ENCODE measurements at places on chromosomes 7 and 10.

GRCh38 chr10:94850766-94851165 lies 87.7 kb upstream of the CYP2C9 start:
- no peak for DNase-seq

GRCh38 chr10:58475322-58476277 lies 37.1 kb upstream of the BICC1 start:
- DNase-seq, result no peak

GRCh38 chr7:47830015-47830414 lies 118.3 kb downstream of the PKD1L1 start:
- no peak for DNase-seq

DNA sequence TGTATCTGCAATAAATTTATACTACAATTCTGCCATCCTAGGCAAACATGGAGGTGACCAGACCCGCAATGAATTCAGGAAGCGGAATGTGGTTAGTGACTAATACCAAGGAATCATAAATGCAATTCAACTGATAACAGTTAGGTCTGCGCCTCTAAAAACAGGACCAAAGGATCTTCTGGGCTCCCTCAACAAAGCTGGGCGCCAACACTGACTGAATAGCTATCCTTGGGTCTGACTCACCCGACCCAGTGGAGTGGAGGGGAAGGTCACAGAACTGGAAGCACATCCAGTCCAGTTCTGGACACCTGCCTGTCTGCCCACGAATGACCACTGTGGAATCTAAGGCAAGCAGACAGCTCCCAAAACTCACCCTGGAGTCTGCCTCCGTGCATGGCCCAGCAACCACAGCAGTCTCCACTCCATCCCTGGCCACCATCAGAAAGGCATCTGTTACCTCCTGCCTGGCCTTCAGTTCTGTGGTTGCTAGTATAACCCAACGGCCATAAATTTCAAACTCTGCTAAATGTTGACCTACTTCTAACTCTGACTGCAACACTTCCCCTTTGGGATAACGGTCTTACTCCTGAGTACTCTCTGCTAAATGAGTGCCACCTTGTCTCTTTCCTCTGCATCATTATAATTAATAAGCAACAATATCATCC lies 43.0 kb upstream of the DLX6 start:
- no peak for DNase-seq

GRCh38 chr7:156473476-156474240 lies 166.9 kb upstream of the RNF32 start:
- DNase-seq, result no peak

DNA sequence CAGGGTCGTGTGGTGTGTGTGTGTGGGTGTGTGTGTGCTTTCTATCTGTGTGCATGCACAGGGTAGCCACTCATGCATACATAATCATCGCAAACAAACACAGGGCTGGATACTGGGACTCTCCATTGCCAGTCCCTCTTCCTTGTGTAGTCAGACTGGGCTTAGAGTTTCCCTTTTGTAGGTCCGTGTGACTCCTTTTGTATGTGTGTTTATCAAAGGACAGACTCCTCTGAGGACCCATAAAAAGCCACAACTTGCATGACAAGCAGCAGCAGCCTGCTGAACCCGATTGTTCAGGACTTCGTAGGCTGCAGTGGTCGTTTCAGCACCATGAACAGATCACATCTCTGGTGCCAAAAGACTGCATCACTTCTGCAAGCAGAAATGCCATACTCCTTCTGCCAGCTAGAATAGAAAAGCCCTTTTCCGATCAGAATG lies 895 bp downstream of the VSTM2A start:
- no peak for DNase-seq

- no peak for DNase-seq
Measured at GRCh38 chr7:38476764-38477163, 154.4 kb downstream of the AMPH start.

GRCh38 chr10:76454506-76455140 lies 1023.2 kb downstream of the LRMDA start:
- no peak for DNase-seq

DNA sequence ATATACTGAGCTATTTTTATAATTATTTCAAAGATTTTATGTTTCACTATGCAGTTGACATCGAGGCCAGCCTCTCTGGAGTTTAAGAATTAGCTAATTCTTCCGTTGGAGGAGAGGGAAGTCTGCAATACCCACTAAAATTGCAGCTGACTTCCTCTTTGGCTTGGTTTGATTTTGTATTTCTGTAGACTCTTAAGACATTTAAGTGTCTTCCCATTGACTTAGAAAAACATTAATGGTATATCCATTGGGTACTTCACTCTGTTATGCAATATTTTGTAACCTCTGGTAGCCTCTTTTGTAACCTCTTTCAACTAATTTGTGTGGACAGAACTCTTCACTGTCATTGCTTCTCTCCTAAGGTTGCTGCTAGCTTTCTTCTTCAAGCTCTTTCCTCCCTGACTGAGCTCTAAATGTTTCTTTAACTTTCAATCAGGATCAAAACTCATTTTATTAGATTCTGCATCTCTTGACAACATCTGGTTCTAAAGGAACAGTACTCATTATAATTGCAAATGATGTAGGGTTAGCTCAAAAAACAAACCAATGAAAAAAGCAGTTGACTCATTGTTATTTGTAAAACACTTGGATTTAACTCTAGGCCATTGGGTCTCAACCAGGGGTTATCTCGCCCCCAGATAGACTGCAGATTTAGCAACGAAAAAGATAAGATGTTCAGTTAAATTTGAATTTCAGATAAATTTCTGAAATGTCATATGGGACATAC lies 1.7 kb upstream of the ANKRD22 start:
- DNase-seq, result no peak

GRCh38 chr7:95199779-95200558 lies 124.4 kb downstream of the PON1 start:
- DNase-seq, result no peak

DNA sequence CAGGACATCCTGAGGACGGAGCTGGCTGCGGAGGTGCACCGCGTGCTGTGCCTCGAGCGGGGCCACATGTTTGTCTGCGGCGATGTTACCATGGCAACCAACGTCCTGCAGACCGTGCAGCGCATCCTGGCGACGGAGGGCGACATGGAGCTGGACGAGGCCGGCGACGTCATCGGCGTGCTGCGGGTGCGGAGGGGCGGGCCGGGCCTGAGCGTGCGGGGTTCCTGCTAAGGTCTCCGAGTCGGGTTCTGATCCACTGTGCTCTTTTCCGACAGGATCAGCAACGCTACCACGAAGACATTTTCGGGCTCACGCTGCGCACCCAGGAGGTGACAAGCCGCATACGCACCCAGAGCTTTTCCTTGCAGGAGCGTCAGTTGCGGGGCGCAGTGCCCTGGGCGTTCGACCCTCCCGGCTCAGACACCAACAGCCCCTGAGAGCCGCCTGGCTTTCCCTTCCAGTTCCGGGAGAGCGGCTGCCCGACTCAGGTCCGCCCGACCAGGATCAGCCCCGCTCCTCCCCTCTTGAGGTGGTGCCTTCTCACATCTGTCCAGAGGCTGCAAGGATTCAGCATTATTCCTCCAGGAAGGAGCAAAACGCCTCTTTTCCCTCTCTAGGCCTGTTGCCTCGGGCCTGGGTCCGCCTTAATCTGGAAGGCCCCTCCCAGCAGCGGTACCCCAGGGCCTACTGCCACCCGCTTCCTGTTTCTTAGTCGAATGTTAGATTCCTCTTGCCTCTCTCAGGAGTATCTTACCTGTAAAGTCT lies 10.4 kb downstream of the ATG9B start:
- DNase-seq, result peak; percentile 94

- no peak for DNase-seq
Measured at GRCh38 chr10:61609701-61610100, 53.0 kb upstream of the CABCOCO1 start.
